ENCODE measurements at places on chromosomes 2 and 18.

GRCh38 chr2:111627256-111627655, 256.7 kb downstream of the ANAPC1 start:
- no peak for DNase-seq

DNA sequence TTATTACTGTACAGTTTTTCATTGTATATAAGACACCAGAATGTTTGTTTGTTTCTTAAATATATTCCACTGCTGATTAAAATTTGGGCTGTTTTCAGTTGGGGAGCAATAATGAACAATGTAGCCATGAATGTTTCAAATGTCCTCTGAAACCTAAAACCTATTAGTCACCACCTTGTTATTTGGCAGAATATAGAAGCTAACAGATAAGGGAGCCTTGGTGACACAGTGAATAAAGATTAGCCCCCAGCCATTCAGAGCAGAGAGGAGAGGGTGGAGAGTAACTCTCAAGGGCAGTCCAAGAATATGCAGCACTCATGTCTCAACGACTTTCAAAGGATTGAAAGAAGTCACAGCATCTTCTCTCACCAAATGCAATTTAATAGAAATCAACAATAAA, 43.1 kb upstream of the ATP8B1 start:
- DNase-seq, result peak; percentile 71

DNA sequence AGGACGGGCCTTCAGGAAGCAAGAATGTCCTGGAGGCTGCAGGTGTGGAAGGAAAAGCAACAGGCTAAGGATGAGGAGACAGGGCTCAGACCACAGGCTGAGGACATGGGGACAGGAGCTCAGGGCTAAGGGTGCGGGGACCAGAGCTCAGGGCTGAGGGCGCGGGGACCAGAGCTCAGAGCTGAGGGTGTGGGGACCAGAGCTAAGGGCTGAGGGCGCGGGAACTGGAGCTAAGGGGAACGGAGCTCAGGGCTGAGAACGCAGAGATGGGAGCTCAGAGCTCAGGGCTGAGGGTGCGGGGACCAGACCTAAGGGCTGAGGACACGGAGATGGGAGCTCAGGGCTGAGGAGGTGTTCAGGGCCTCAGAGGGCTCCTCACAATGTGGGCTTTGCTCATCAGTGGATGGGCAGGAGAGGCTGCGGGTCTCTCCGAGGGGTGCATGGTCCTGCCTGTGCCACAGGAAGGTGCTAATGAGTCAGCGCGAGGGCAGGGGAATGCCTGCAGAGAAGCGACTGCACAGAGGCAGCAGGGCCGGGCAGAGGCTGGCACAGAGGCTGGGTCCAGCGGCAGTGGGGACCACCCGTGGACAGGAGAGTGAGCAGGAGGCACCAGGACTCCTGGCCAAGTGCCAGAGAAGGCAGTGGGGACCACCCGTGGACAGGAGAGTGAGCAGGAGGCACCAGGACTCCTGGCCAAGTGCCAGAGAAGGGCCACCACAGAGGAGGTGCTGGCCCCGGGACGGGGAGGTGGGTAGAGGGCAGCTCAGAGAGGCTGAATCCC, 271.7 kb downstream of the TWIST2 start:
- no peak for DNase-seq

- no peak for DNase-seq
Observed at GRCh38 chr2:74502147-74502719, 2.8 kb upstream of the LBX2 start.

Data from fibroblast of skin of right quadriceps (primary cell).